ENCODE measurements at places on chromosomes 11 and 22. TPM values are rescaled to one million over a fixed set of nuclear protein-coding genes. Genes with fewer than 3 reads are reported as not detected.

Gene OR5B17
- not detected for total RNA-seq

Gene LDLRAD3
- total RNA-seq, result 12.2 TPM

Gene BID
- 41.6 TPM for total RNA-seq

Gene EHBP1L1
- 8.4 TPM for total RNA-seq

Gene UPB1
- total RNA-seq, result 1.2 TPM

Gene KCNJ4
- total RNA-seq, result 0.50 TPM

Gene LRRC10B
- total RNA-seq, result 0.20 TPM

Gene RIMBP3C
- total RNA-seq, result 0.30 TPM

GRCh38 chr11:67286621-67287333, 2.3 kb upstream of the ANKRD13D start:
- DNase-seq, result no peak
- no peak overlapping the region for H3K4me3 ChIP-seq
- H3K27ac ChIP-seq, result peak overlapping the region; percentile 99
- no peaks in the 10 kb centered on the region for H3K36me3 ChIP-seq
- no peaks in the 10 kb centered on the region for H3K27me3 ChIP-seq

GRCh38 chr11:121131656-121132055, 30.6 kb downstream of the TECTA start:
- no peak for DNase-seq
- H3K36me3 ChIP-seq, result no peaks in the 10 kb centered on the region
- H3K27me3 ChIP-seq, result no peaks in the 10 kb centered on the region
- no peak overlapping the region for H3K4me3 ChIP-seq

GRCh38 chr11:561148-562003, 606 bp downstream of the RASSF7 start:
- no peaks in the 10 kb centered on the region for H3K36me3 ChIP-seq
- H3K4me1 ChIP-seq, result peaks cover 25% of the 10 kb centered on the region
- H3K27me3 ChIP-seq, result peaks cover 17% of the 10 kb centered on the region
- H3K27ac ChIP-seq, result peak overlapping the region; percentile 94

DNA sequence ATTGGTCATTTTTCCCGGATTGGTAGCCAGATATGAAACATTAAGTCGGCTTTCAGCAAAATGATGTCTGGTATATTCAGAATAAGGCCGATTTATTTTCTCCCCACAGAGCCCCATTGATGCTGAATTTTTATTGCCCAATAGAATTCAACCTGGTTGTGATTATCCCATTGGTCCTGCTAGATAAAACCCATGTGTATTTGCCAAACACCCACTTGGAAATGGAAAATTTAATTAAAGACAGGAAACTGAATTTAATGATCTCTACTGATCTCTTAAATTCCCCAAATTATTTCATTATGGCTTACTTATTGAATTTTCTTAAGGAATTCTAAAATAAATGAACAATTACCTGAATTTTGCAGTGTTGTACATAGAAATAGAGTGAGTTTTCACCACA, 609.8 kb downstream of the NTM start:
- DNase-seq, result no peak
- H3K4me1 ChIP-seq, result no peaks in the 10 kb centered on the region
- H3K27ac ChIP-seq, result no peak overlapping the region
- H3K4me3 ChIP-seq, result no peak overlapping the region
- H3K27me3 ChIP-seq, result peaks cover 4% of the 10 kb centered on the region
- no peaks in the 10 kb centered on the region for H3K36me3 ChIP-seq

GRCh38 chr11:74909812-74910211, 39.1 kb downstream of the XRRA1 start:
- no peaks in the 10 kb centered on the region for H3K4me1 ChIP-seq
- H3K27me3 ChIP-seq, result no peaks in the 10 kb centered on the region
- no peak overlapping the region for H3K4me3 ChIP-seq
- DNase-seq, result no peak
- H3K36me3 ChIP-seq, result no peaks in the 10 kb centered on the region

- H3K27ac ChIP-seq, result peak overlapping the region; percentile 13
- H3K4me1 ChIP-seq, result no peaks in the 10 kb centered on the region
- H3K27me3 ChIP-seq, result no peaks in the 10 kb centered on the region
- H3K4me3 ChIP-seq, result no peak overlapping the region
- DNase-seq, result no peak
These were observed 20.1 kb upstream of the NCAM1 start for GRCh38 chr11:112941104-112941503.

DNA sequence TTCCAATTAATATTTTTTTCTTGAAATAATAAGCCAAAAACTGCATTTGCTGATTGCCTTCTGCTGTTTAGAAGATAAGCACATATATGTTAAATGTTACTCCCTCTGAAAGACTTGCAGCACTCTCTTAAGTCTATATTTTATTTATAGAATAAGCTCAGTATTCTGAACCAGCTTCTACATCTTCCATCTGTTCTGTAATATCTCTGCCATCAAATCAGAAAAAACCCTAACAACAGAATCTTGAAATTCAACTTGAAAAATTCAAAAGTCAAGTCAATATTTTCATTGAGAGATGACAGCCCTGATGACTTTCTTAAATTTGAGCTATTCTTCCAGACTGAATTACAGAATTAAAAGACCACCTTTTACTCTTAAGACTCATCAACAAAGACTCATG, 247.9 kb downstream of the NELL1 start:
- H3K27ac ChIP-seq, result no peak overlapping the region
- no peaks in the 10 kb centered on the region for H3K27me3 ChIP-seq
- DNase-seq, result no peak
- H3K4me1 ChIP-seq, result no peaks in the 10 kb centered on the region

DNA sequence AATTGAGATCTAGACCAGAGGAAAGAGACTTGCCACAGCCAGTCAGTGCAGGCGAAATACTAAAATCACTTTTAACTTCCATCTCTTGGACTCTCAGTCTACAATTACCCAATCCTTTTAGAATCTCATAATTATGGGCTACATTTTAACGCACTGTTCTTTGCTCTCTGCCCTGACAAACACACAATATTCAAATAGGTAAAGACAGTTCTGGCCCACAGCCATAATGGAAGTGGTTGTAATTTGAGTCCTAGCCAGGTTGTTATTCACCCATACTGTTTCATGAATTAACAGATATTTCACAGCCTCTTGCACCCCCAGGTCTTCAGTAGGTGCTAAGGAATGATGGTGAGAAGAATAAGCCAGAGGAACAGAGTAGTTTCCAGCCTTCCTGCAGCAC, 830 bp downstream of the C11orf97 start:
- no peaks in the 10 kb centered on the region for H3K36me3 ChIP-seq
- no peak overlapping the region for H3K27ac ChIP-seq
- no peak overlapping the region for H3K4me3 ChIP-seq
- H3K27me3 ChIP-seq, result peaks cover 3% of the 10 kb centered on the region

All from hepatocyte (in vitro differentiated cells).